ENCODE measurements at places on chromosomes 11 and 22.

DNA sequence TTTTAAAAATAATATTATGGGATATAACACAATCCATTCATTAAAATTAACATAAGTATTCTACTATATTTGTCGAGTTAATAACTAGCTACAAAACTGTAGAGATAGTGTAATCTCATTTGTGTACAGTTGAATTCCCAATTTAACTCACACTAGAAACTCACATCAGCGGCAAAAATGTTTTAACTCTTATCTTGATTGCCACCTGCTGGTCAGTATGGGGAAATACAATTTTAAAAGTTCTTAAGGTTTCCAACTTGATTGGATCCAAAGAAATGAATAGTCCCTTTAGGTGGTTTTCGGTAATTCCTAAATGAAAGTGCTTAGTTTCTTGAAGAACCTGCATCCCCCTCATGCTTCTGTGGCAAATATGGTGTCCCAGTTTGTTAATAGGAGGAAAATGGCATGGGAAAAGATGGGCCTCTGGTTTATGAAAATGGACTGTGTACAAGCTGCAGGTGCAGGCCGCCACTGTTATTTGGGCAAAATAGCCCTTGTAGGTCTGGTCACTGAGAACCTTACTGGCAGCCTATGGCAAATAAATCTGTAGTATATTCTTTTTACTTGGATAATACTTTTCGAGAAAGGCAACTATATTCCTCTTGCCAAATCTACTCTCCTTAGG, 33.7 kb upstream of the SLC17A6 start:
- no peak for DNase-seq

DNA sequence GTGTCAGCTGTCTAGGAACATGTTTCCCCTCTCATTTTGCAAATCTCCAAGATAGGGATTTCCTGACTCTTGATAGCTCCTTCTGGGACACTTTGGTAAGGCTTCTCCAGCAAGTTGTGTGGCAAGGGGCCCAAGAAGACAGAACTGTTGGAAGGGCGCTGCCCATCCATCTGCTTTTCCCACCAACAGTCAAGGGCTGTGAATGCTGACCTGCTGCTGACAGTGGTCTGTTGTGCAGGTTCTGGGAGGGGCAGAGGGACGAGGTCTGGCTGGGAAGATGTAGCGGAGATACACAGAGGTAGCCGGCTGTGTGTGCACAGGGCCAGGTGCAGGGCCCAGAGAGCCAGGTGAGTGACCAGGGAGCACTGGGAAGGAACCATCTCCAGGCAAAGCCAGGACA, 12.2 kb downstream of the BCR start:
- no peak for DNase-seq

DNA sequence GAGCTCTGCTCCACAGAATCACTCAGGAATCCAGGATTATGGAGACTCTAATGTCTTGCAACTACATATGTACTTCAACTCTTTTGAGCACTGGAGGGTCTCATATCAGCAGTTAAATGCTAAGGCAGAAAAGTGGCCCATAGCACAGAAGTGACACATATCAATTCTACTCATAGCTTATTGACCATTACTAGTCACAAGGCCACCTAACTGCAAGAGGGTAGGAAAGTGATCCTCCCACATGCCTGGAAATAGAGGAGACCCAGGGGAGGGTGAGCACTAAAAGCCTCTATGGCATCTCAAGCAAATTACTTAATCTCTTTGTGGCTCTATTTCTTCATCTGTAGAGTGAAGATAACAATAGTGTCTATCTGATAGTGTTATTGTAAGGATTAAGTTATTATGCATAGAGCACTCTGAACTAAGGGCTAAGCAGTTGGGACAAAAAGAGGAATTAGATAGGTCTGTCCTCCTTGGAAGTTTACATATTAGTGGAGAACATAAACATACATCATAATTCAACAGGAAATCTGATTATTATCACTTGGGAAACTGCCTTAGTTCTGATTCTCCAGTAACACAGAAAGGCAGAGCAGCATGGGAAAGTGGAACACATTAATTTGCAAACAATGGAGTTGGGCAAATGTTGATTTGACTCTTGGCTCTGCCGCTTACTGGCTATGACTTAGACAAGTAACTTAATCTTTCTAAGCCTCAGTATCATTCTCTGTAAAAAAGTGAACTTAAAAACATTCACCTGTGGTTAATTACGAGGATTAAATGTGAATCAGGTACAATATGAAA, 25.1 kb upstream of the USP47 start:
- DNase-seq, result no peak

GRCh38 chr11:134762248-134763029, 350.4 kb upstream of the B3GAT1 start:
- DNase-seq, result no peak

GRCh38 chr22:46366801-46367706, 31.5 kb downstream of the TRMU start:
- DNase-seq, result no peak

GRCh38 chr22:35949243-35949642, 79.4 kb downstream of the RBFOX2 start:
- DNase-seq, result no peak

- DNase-seq, result no peak
These were observed 65.4 kb downstream of the SMIM38 start for GRCh38 chr11:69221086-69221485.

DNA sequence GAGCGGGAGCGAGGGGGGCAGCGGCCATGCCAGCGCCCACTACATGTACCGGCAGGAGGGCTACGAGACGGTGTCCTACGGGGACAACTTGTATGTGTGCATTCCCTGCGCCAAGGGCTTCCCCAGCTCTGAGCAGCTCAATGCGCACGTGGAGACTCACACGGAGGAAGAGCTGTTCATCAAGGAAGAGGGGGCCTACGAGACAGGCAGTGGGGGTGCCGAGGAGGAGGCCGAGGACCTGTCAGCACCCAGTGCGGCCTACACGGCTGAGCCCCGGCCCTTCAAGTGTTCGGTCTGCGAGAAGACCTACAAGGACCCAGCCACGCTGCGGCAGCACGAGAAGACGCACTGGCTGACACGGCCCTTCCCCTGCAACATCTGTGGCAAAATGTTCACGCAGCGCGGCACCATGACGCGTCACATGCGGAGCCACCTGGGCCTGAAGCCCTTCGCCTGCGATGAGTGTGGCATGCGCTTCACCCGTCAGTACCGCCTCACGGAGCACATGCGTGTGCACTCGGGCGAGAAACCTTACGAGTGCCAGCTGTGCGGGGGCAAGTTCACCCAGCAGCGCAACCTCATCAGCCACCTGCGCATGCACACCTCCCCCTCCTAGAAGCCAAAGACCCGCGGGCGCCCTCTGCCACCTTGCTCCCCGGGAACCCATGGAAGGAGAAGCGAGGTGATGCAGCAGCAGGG, 20.9 kb upstream of the TMEM191C start:
- no peak for DNase-seq

DNA sequence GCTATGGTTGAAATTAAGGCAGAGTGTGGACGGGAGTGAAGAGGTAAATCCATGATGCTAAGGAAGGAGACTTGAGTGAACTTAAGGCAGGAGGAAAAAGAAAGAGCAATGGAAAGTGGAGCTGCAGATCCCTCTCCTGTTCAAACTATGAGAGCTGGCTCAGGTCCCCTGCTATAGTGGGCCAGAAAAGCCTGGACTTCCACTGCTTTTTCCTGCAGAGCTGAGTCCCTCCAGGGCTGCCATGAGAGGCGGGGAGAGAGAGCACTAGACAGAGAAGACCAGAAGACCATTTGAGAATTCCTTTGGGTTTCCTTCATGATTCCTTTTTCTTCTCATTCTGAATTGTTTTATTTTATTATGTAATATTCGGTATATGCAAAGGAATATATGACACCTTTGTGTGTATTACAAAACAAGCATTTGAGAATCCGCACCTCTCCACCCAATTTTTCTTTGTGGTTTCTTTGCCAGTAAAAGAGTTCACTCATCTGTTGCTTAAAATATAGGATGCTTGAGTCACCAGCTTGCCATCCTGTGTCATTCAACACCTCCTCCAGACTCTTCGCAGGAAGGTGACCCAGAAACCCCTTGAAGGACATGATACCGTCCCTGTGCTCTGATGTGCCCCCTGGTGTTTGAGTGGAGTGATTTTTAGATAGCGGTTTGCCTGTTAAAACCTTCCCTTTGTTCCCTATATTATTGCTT, 24.4 kb downstream of the SREBF2 start:
- DNase-seq, result no peak

- no peak for DNase-seq
These were observed 22.5 kb downstream of the CLPB start for GRCh38 chr11:72411623-72412419.

GRCh38 chr11:47387944-47388696, 9.8 kb upstream of the SPI1 start:
- no peak for DNase-seq

DNA sequence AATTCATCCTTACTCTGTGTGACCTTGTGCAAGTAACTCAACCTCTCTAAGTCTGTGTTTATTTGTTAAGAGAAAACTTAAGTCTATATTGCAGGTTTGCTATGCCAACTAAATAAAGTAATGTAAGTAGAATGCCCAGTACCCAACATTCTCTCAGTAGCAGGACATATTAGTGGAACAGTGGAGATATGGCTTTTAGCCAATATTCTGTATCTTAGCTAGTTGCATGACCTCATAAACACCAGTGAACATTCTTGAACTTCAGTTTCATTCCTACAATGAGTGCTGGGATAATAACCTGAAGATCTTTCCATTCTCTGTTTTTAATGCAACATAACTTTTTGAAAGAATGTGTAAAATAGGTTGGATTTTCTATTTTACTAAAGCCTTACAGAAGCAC, 77.0 kb downstream of the RAB38 start:
- DNase-seq, result no peak

GRCh38 chr22:37167176-37167980, 17.7 kb upstream of the IL2RB start:
- no peak for DNase-seq

GRCh38 chr11:60195923-60196368, 13.1 kb upstream of the MS4A6A start:
- no peak for DNase-seq

DNA sequence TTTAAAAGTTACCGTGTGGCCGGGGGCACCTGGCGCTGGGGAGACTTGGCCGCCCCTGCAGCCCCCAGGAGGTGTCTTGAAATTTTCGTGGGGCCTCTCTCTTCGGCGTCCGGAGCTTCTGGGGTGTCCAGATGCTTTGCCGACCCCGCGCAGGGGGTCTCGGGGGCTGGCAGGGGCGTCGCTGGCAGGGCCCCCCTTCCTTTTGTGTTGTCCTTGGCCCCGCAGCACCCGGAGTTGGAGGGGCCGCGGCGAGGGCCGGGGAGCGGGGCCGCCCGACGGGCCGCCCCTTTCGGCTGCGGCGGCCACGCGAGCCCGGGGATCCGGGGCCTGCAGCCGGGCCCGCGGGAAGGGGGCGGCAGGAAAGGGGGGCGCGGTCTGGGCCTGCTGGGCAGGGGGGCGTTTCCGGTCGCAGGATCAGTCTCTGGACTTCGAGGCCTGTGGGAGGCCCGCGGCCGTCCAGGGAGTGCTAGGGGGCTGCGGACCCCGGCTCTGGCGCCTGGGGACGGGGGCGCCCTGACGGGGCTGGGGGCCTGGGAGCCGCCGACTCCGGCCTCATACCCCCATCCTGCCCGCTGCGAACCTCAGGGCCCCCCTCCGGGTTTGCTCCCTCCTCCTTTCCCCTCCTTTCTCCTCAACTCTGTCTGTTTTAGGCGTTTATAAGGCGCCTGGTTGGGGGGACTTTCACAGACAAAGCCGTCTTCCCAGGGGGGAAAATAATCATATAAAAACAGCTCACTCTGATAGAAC, 869 bp downstream of the ZC3H7B start:
- DNase-seq, result no peak

DNA sequence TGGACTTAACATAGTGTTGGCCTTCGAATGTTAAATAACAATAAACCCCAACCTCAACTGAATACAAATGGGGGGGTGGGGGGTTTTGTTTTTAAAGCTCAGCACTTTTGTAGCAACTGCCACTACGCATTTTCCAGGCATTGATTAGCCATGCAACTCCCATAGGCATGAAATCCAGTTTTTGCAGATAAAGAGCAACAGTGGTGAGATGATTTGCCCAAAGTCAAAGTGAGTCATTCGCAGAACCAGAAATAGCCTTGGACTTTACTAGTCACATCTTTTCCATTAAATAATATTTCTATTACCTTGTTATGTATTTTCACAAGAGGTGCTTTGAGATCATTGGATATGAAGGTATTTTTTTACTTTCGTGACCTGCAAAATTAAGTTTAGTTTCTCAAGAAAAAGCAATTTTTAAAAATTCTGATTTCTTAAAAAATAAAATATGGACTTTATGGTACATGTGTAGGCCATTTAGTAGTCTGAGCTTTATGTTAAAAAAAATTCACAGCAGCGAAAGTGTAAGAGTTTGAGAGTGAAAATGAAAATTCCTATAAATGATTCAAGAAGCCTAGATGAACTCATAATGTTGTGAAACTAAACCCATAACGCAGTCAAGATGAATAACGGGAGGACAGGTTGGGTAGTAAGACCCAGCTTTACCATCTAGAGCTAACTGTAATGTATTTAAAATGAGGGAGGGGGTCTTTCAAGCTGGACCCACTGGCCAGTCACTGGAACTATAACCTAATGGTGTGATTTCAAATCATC, 1.9 kb upstream of the PHF21A start:
- DNase-seq, result no peak

DNA sequence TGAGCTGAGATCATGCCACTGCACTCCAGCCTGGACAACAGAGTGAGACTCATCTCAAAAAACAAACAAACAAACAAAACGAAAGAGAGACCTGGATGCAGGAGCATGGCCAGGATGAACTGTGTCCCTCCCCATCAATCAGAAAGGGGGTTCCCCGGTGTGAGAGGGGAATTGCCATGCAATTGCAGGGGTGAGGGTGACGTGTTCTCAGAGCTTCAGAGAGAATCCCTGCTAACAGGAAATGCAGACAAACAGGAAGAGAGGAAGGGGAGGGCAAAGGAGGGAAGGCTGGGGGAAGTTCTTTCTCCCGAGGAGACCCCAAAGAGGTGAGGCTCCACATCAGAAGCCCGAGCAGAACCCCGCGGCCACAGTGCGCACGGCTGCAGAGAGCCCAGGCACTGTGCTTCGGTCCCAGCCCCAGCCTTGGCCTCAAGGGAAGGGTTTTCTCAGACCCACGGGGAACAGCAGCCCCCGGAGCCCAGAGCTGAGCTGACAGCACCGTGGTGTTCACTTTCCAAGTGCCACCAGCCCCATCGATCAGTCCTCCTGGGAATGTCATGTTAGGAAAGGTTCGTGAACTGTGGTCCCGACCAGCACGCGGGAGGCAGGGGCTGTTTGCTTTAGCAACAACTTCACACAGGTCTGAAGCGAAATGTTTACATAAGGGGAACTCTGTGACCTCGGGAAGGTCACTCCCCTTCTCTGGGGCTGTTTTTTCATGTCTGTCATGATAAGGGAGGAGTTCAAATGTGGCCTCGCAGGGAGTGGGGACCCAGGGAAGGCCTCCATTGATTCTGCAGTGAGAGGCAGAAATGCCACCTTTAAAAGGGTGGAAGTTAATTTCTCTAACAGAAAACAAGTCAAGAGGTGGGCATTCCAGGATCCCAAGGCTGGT, 108.0 kb upstream of the ANO1 start:
- no peak for DNase-seq

- no peak for DNase-seq
These were observed 129.7 kb downstream of the IGLL1 start for GRCh38 chr22:23450434-23450795.

DNA sequence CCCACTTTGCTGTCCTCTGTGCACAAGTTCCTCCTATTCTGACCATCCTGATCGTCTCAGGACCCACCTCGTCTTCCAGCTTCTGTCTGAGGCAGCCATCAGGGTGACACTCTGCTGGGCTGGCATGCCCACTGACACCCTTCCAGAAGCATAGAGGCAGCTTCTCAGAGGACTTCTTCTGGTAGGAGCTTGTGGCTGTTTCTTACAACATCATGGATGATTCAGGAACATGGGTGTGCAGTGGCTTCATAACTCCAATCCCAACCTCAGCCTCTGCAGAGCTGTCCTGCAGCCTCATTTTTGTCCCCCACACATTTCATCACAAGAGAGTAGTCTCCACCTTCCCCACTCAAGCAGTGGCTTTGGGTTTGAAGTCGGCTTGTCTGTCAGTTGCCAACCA, 20.9 kb upstream of the CTR9 start:
- DNase-seq, result no peak

All from renal cortex interstitium (tissue), 15 donors.